ENCODE measurements at places on chromosomes 7 and 10.

GRCh38 chr7:155167706-155168365, 97.7 kb downstream of the HTR5A start:
- DNase-seq = no peak

GRCh38 chr7:538764-539685, 19.4 kb upstream of the PDGFA start:
- no peak for DNase-seq

GRCh38 chr10:97506199-97506991, 7.7 kb downstream of the UBTD1 start:
- no peak for DNase-seq

DNA sequence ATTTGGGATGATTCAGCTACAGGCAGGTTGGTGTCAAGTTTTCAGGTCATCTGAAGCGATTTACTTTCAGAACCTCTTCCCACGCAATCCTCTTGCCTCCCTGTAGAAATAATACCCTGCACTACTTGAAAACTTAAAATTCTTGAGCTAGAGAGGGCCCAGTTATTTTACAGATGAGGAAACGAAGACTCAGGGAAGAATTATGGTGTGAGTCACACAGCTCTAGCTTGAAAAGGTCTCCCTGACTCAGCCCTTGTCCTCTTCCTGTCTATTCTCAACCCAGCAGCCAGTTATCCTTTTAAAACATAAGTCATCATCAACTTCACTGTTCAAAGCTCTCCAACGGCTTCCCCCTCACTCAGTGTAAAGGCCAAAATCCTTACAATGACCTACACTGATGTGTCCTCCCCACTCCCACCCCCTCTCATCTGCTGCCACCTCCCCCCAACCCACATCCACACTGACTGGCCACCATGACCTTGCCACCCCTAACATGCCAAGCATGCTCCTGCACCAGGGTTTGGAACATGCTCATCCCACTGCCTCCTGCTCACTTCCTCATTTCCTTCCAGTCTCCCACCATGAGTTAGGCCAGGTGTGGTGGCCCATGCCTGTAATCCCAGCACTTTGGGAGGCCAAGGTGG, 3.4 kb downstream of the DNMBP start:
- no peak for DNase-seq

DNA sequence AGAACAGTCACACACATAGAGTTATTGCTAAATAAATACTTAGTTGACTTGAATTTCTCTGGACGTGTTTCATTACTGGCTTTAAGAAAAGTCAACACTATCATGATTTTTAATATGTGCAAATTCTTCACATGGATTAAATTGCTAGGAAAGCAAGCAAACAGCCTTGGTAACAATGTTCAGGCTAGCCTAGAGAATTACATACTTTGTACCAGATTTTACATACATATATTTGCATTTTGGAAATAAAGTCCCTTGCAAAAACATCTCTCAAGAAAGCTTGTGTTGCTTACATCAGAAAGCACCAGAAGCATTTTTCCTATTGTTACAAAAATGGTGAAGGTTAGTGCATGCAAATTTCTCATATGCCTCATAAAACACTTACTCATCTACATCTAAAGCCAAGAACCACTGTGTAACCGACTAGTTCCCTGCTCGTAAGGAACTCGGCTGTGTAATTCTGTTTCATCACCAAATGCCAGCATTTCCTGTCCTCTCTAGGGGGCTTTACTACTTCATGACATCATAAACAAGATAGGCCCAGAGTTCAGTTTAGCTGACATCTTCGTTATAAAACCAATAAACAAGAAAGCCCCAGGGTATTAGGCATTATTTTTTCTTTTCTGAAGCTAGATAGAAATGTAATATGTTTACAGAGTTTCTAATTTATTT, 87.8 kb downstream of the CFAP58 start:
- no peak for DNase-seq

Measured in NCI-H774 (cell line).